ENCODE measurements at places on chromosomes 16 and 17.

- no peak for DNase-seq
Observed at GRCh38 chr16:66487580-66488275, 60.6 kb downstream of the BEAN1 start.

- DNase-seq: no peak
Observed at GRCh38 chr16:84531671-84532111, 27.2 kb upstream of the MEAK7 start.

GRCh38 chr17:45573924-45574770, 83.6 kb upstream of the PLEKHM1 start:
- no peak for DNase-seq

DNA sequence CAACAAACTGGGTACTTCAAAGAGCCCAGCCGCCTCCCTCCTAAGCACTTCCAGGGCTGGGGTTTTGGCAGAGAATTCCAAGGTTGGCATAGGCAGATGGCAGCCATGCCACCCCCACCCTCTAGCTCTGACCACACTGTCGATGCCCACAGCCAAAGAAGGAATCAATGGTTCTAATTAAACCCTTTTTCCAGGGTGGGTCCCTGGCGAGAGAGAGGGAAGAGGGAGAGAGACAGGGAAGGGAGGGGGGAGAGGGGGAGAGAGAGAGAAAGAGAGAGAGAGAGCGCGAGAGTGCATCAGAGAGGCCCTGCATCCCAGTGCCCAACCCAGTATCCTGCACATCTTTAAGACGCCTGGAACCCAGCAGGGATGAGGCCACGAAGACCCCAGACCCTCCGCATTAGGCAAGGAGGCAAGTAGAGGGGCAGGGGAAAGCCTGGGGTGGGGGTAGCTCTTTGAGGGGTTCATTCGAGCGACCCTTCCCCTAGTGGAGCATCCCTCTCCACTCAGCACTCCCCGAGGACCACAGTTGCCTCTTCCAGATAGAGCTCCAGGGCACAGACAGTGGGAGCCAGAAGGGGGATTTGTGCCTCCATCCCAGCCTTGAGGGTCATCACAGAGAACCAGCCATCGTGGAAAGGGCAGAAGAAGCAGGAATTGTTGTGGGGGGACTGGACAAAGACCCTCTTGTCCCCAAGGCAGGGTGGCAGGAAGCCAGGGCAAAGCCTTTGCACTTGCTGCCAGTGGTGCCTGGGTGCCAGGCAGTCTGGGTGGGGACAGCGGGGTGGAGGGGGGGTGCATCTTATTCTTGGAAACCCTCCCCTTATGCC, 2.6 kb downstream of the SRCIN1 start:
- DNase-seq: no peak

DNA sequence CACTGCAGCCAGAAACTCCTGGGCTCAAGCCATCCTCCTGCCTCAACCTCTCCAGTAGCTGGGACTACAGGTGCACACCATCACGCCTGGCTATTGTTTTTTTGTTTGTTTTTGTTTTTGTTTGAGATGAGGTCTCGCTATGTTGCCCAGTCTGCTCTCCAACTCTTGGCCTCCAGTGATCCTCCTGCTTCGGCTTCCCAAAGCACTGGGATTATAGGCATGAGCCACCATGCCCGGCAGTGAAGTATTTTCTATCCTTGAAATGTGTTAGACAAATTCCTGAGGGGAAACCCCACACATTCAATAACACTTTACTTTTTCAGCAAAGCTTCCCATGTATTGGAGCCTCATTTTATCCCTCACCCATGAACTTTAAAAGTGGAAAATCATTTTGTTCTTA, 81.2 kb upstream of the KIFC3 start:
- no peak for DNase-seq

DNA sequence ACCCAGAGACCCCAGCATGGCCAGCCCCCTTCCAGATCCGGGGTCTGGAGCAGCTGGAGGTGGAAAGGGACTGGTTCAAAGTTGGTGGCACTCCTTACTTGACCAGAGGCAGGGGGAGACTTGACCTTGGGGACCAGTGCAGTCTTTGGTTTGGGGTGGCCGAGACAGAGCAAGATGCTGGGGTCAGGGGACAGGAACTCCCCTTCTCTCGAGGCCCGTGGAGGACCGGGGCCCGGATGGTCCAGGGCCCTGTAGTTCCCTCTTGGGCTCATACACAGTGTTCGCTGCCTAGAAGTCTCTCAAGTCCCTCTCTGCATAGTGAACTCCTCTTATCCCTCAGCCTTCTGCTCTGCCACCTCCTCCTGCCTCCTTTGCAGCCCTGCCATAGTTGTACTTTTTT, 601 bp upstream of the PRSS33 start:
- no peak for DNase-seq

GRCh38 chr16:14564323-14564722, 65.7 kb downstream of the PARN start:
- no peak for DNase-seq

DNA sequence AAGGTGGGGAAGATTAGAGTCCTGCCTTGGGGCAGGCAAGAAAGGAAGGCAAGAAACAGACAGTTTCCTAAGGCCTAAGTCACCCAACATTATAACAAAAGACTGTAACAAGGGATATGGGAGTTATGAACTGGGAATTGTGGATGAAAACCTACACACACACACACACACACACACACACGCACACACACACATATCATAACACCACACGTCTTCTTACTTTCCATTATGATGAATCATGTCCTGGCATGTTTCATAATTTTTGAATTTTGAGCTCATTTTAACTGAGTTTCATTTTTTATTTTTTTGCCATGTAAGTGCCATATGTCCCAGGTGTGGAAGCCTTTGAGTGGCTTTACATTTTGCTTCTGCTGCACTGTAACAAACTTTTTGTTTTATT, 29.9 kb downstream of the HS3ST2 start:
- DNase-seq: no peak

GRCh38 chr17:52140601-52141000, 17.9 kb downstream of the CA10 start:
- DNase-seq: no peak

DNA sequence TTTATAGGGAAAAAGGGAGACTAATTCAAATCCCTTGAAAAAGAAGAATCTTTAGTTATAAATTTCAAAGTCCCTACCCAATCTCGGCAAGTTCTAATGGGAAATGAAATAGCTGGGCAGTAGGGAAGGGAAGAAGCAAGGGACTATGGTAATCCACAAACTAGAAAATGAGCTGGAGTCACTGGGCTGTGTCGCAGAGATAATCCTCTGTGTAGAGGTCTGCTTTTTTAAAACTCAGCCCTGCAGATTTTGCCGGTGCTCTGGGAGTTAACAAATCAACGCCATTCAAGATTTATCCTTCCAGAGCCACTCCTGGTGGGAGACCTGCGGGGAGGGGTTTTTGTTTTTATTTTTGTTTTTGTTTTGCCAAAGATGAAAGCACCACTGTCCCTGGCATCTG, 20.8 kb downstream of the SNX11 start:
- DNase-seq: no peak

GRCh38 chr17:81295676-81296381, 722 bp upstream of the SLC38A10 start:
- DNase-seq: no peak

- DNase-seq: no peak
Observed at GRCh38 chr17:6546069-6546718, 10.2 kb downstream of the PITPNM3 start.

- no peak for DNase-seq
Observed at GRCh38 chr17:16354585-16354984, 1.3 kb upstream of the CENPV start.

- DNase-seq: peak; percentile 23
Observed at GRCh38 chr17:47789611-47790561, 31.7 kb downstream of the OSBPL7 start.

DNA sequence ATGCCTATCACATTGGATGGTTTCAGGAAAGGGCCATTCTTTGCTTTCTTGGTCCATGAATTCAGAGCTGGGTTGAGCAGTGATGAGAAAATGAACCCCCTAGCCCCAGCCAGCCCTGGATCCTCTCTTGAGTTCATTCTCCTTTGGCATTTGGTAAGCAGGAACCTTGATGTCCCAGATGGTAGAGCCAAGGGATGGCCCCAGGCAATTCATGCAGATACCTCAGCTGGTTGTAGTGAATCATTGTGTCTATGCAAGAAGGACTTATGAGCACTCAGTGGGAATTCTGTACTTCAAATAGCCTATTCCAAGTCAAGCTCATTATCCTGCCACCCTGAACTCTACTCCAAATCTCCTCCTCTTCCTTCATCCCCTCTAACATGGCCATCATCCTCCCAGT, 412.7 kb downstream of the UTP18 start:
- DNase-seq: no peak

GRCh38 chr16:24670623-24671454, 58.6 kb upstream of the TNRC6A start:
- DNase-seq: no peak

GRCh38 chr16:3797473-3797872, 80.1 kb upstream of the TRAP1 start:
- DNase-seq: no peak
